Activated naive CD4-positive, alpha-beta T cell treated with anti-CD3 and anti-CD28 coated beads, Interleukin-2, amount 10 ng/mL, durations not matched to agents 7 days and 5 days (primary cell): ENCODE measurements at places on chromosomes 3 and 15.

GRCh38 chr3:172140499-172141391, 101.4 kb downstream of the FNDC3B start:
- DNase-seq, result no peak
- H3K4me1 ChIP-seq, result peaks cover 23% of the 10 kb centered on the region
- no peak overlapping the region for H3K4me3 ChIP-seq
- no peak overlapping the region for H3K27ac ChIP-seq

- H3K4me1 ChIP-seq, result peaks cover 65% of the 10 kb centered on the region
- H3K27ac ChIP-seq, result no peak overlapping the region
These were observed 129.0 kb downstream of the CHSY1 start for GRCh38 chr15:101122806-101123205.

DNA sequence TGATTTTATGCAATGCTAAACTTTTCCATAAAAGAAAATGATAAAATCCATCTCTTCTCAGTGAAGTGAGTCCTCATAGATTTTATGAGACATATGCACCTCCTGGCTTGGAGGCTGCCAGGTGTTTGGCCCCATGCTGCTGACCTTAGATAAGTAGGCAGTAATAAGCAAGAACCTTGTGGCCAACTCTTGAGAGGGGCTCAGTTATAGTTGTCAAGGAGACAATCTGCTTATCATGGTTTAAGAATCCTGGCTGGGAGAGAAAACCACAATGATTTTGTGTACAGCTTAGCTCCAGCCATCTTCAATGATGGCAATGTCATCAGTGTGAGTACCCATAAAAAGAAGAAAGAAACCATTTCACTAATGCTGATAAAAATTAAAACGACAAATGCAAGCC, 252.1 kb downstream of the CPNE4 start:
- H3K4me1 ChIP-seq, result no peaks in the 10 kb centered on the region
- H3K36me3 ChIP-seq, result no peaks in the 10 kb centered on the region

GRCh38 chr3:54259636-54260035, 137.3 kb downstream of the CACNA2D3 start:
- H3K27ac ChIP-seq, result no peak overlapping the region
- no peaks in the 10 kb centered on the region for H3K4me1 ChIP-seq
- H3K4me3 ChIP-seq, result no peak overlapping the region
- no peaks in the 10 kb centered on the region for H3K36me3 ChIP-seq
- no peaks in the 10 kb centered on the region for H3K27me3 ChIP-seq

DNA sequence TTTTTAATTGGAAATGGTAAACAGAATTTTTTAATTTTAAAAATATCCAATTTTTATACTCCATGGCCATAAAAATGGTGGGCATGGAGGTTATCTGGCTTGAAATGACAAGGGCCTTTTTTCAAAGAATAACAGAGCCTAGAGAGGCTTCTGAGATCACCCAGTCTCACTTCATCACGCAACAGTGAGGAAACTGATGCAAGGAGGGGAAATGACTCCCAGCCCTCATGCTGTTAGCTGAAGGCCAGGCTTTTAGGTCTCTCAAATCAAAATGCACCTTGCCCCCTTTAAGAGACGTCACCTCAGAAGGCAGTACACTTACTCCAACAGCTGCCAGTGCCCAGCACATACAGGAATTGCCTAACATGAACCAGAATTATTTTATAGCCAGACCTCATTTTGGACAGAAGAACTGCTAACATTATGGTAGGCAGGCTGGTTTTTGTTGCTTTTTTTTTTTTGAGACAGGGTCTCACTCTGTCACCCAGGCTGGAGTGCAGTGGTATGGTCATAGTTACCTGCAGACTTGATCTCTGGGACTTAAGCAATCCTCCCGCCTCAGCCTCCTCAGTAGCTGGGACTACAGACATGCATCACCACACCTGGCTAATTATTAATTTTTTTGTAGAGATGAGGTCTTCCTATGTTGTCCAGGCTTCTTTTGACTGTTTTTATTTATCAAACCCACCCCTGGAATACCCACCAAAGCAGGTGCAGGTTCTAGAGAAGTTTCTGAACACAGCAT, 9.1 kb downstream of the RAB43 start:
- no peaks in the 10 kb centered on the region for H3K27me3 ChIP-seq
- H3K4me3 ChIP-seq, result peak overlapping the region; percentile 30
- peaks cover 80% of the 10 kb centered on the region for H3K4me1 ChIP-seq
- H3K27ac ChIP-seq, result peak overlapping the region; percentile 92

DNA sequence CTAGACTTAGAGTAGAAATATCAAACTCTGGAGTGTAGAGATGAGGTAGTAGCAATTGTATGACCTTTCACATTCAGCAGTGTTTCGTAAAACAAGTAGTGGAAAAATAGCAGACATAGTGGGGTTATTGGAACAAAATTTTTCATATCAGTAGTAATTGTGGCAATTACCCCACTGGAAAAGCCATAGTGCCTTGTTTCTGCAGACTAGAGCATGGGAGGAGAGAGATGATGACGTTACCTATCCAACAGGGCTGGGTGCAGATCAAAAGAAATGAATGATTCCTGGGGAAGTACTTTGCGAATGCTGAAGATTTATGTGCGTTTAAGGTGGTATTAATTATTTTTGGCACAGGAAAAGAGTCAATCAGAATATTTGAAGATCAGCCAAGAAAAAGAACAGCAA, 147.0 kb upstream of the LRRFIP2 start:
- no peak overlapping the region for H3K27ac ChIP-seq
- DNase-seq, result no peak
- no peaks in the 10 kb centered on the region for H3K27me3 ChIP-seq
- peaks cover 58% of the 10 kb centered on the region for H3K36me3 ChIP-seq
- no peak overlapping the region for H3K4me3 ChIP-seq

DNA sequence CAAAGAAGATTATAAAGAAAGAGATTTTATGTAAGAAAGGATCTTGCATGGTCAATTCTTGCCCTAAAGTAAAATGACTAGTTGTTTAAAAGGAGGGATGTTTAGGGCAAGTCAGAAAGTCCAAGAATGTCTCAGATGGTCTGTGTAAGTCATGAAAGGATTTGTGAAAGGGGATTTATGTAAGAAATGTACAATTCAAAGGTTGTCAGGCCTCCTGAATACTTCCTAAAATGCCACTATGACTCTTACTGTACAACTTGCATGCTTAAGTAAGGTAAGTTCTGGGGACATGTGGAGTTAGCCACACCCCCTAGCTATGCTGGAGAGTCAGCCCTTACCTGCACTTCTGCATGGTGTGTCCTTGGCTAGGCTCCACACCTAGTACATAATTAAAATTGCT, 328.9 kb upstream of the TGFBR2 start:
- H3K36me3 ChIP-seq, result no peaks in the 10 kb centered on the region
- no peaks in the 10 kb centered on the region for H3K4me1 ChIP-seq
- no peaks in the 10 kb centered on the region for H3K27me3 ChIP-seq
- DNase-seq, result no peak

GRCh38 chr3:147269907-147270306, 136.4 kb downstream of the ZIC4 start:
- no peaks in the 10 kb centered on the region for H3K4me1 ChIP-seq
- no peak overlapping the region for H3K4me3 ChIP-seq
- no peaks in the 10 kb centered on the region for H3K36me3 ChIP-seq
- H3K27ac ChIP-seq, result no peak overlapping the region

- H3K4me1 ChIP-seq, result no peaks in the 10 kb centered on the region
- H3K4me3 ChIP-seq, result no peak overlapping the region
- DNase-seq, result no peak
- H3K36me3 ChIP-seq, result no peaks in the 10 kb centered on the region
- H3K27ac ChIP-seq, result no peak overlapping the region
These were observed 91.5 kb downstream of the CD47 start for GRCh38 chr3:107999215-107999775.

DNA sequence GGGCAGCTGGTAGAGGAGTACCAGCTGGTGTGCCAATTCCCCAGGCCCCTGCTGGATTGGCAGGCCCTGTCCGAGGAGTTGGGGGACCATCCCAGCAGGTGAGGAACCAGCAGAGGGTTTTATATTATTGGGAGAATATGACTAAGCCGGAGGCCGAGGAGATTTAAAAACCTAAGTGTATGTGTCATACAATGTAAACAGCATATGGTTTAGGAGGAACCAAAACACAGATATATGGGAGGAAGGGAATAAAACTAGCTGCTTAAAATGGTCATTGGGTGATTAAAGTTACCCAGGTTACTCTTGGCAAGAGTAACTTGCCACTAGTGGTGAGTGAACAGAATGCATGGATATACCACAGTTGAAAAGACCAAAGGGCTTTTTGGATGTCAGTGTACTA, 22.1 kb downstream of the SNRPN start:
- DNase-seq, result no peak
- peaks cover 70% of the 10 kb centered on the region for H3K36me3 ChIP-seq
- no peak overlapping the region for H3K4me3 ChIP-seq
- H3K27ac ChIP-seq, result no peak overlapping the region
- H3K27me3 ChIP-seq, result no peaks in the 10 kb centered on the region

- no peaks in the 10 kb centered on the region for H3K27me3 ChIP-seq
- H3K36me3 ChIP-seq, result no peaks in the 10 kb centered on the region
- no peaks in the 10 kb centered on the region for H3K4me1 ChIP-seq
- no peak overlapping the region for H3K4me3 ChIP-seq
- no peak for DNase-seq
These were observed 95.4 kb upstream of the KCNAB1 start for GRCh38 chr3:156024904-156025533.

DNA sequence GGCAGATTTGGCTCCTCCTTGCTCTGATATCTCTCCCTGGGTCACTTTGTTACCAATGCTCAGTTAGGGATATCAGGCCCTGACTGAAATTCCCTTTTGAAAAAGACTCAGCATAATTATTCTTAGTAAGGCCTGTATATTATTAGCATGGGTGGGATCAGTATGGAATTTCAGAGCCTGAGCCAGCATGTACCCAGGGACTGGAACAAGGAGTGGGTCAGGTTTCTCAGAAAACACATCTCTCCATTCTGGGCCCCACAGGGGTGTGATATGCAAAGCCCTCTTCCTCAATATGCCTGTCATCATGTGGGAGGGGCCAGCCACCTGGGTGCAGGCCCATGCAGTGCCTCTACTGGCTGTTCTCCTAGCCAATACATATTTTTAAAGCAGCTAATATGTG, 423.2 kb downstream of the EPHB1 start:
- no peak overlapping the region for H3K4me3 ChIP-seq
- H3K27ac ChIP-seq, result no peak overlapping the region
- no peaks in the 10 kb centered on the region for H3K36me3 ChIP-seq

GRCh38 chr3:46705022-46705530, 3.9 kb downstream of the TMIE start:
- H3K4me3 ChIP-seq, result no peak overlapping the region
- peaks cover 50% of the 10 kb centered on the region for H3K27me3 ChIP-seq
- H3K27ac ChIP-seq, result no peak overlapping the region
- DNase-seq, result peak; percentile 78

- DNase-seq, result no peak
- no peaks in the 10 kb centered on the region for H3K36me3 ChIP-seq
- no peak overlapping the region for H3K27ac ChIP-seq
- no peaks in the 10 kb centered on the region for H3K4me1 ChIP-seq
- H3K4me3 ChIP-seq, result no peak overlapping the region
These were observed 133.1 kb downstream of the SMAD6 start for GRCh38 chr15:66834881-66835878.

DNA sequence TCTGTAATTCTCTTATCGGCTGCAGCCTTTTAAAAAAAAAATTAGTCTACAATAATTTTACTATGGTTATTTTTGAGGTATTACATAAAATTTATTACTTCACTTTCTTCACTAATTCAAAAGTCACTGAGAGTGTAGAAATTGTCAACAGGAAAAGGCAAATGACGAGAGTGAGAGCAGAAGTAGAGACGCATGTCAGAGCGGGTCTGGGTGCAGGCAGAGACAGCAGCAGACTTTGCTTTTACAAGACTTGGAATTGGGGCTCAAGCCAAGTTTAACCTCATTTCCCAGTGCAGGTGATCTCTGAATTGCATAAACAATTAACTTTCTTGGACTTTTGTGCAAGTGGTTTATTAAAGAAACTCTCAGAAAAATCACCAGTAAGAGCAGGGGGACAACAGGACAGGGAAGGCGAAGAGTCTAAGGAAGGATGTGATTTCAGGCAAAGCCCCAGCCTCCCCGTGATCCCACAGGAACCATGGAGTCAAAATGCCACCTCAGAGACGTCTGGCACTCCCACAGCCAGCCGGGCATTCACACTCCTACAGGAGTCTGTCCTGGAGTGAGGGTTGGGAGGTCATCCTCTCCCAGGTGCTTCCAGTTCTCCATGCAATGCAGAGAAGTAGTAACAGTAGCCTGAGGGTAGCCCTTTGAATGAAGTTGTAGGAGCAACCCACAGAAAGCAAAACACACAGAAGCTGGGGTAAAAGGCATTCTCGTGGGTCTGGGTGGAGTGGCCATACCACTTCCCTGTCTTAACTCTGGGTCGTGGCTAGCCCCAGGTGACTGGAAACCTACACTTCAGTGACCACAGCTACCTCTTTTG, 274.0 kb upstream of the TGFBR2 start:
- H3K27me3 ChIP-seq, result no peaks in the 10 kb centered on the region
- H3K27ac ChIP-seq, result peak overlapping the region; percentile 25
- no peaks in the 10 kb centered on the region for H3K36me3 ChIP-seq
- peak overlapping the region; percentile 46 for H3K4me3 ChIP-seq
- peaks cover 19% of the 10 kb centered on the region for H3K4me1 ChIP-seq

- no peak overlapping the region for H3K27ac ChIP-seq
- H3K36me3 ChIP-seq, result no peaks in the 10 kb centered on the region
- peaks cover 9% of the 10 kb centered on the region for H3K4me1 ChIP-seq
- DNase-seq, result no peak
These were observed 53.7 kb downstream of the CGGBP1 start for GRCh38 chr3:88005066-88005465.

DNA sequence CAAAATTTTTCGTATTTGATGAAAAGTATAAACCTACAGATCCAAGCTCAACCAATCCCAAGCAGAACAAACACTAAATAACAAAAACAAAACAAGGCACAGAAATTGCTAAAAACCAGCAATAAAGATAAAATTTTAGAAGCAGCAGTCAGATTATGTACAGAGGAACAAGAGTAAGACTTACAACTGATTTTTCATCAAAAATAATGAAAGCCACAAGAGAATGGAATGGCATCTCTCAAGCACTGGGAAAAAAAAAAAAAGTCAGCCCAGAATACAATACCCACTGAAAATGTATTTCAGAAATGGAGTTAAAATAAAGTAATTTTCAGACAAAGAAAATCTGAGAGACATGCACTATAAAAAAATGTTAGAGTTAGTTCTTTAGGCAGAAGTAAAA, 27.0 kb downstream of the GPR156 start:
- H3K27ac ChIP-seq, result no peak overlapping the region
- no peaks in the 10 kb centered on the region for H3K4me1 ChIP-seq
- H3K27me3 ChIP-seq, result peaks cover 3% of the 10 kb centered on the region
- DNase-seq, result no peak
- H3K4me3 ChIP-seq, result no peak overlapping the region
- H3K36me3 ChIP-seq, result peaks cover 1% of the 10 kb centered on the region

- no peak overlapping the region for H3K4me3 ChIP-seq
- no peaks in the 10 kb centered on the region for H3K27me3 ChIP-seq
- no peaks in the 10 kb centered on the region for H3K4me1 ChIP-seq
- no peak overlapping the region for H3K27ac ChIP-seq
- no peaks in the 10 kb centered on the region for H3K36me3 ChIP-seq
These were observed 16.8 kb downstream of the PLXNB1 start for GRCh38 chr3:48413086-48413485.
